ENCODE measurements at places on chromosomes 4 and X. TPM values are rescaled to one million over a fixed set of nuclear protein-coding genes. Genes with fewer than 3 reads are reported as not detected.

DNA sequence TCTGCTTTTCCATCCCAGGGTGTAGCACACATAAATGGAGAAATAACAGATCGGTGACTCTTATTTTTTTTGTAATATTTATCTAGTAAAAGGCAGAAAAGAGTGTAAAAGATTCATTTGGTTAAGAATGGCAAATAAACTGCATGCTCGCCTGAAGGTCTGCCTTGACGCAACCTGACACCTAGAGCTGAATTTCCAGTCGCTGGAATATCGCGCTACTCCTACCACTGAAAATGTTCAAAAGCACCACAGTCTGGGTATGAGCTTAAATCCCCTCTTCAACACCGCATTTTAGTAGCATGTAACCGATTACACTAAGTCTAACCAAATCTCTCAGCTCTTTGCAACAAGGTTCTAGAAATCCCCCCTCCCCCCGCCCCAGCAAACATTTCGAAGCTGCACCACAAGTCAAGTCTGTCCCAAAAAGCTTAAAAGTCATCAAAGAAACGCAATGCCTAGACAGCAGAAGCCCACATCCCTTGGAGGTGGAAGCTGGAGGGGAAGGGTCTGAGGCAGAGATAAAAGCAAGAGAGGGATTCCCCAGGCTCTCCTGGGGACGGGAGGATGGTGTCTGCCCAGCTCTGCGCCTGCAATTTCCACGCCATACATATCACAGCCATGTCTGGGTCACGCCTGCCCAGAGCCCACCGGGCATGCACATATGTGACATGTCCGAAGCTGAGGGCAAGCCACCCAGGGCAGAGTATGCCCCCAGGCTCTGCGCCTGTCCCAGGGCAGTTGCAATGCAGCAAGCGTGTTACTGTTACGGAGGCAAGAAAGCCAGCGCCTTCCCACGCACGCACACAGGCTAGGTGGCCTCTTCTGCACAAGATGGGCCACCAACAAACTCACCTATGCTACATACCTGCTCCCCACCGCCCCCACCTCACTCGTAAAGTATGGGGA is 1.4 kb downstream of the FGF13 start:
- DNase-seq: no peak

GPM6B gene
- total RNA-seq: 0.06 TPM

- no peak for DNase-seq
Measured at GRCh38 chr4:124727331-124727890, 14.9 kb upstream of the ANKRD50 start.

GRCh38 chrX:103756736-103757135 is 19.9 kb upstream of the PLP1 start:
- DNase-seq: no peak

ZMAT1 gene
- 1.6 TPM for total RNA-seq

DNA sequence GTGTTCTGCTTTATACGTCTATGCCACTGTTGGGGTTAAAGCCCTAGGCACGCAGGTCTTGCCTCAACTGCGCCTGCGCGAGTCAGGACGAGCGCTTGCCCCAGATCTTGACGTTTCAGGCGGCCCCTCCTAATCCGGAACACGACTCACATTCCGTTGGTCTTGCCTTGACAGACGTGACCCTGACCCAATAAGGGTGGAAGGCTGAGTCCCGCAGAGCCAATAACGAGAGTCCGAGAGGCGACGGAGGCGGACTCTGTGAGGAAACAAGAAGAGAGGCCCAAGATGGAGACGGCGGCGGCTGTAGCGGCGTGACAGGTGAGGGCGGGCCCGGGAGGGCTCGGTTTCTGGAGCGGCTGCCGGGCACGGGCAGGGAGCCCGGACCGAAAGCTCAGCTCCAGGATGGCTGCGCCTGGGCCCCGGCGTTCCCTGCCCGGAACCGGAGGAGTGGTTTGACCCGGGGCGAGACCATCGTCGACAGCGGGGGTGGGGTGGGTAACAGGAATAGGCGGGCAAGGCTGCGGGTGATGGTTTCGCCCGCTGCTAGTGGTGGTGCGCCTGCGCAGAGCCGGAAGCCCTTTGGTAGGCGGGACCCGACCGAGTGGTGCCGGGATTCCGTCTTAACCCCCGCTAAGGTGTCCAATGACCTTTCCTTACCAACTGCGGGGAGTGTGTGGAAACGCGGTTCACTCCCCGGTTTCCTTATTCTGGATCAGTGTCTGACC is at the start of gene ARAF:
Gene ARAF, plus strand, starts transcription at position 272 of the 725 bp plus-strand sequence. CDS start 1,763 bp downstream, outside the sequence.
- DNase-seq: peak; percentile 93

PABPC1L2A gene
- total RNA-seq: not detected

DNA sequence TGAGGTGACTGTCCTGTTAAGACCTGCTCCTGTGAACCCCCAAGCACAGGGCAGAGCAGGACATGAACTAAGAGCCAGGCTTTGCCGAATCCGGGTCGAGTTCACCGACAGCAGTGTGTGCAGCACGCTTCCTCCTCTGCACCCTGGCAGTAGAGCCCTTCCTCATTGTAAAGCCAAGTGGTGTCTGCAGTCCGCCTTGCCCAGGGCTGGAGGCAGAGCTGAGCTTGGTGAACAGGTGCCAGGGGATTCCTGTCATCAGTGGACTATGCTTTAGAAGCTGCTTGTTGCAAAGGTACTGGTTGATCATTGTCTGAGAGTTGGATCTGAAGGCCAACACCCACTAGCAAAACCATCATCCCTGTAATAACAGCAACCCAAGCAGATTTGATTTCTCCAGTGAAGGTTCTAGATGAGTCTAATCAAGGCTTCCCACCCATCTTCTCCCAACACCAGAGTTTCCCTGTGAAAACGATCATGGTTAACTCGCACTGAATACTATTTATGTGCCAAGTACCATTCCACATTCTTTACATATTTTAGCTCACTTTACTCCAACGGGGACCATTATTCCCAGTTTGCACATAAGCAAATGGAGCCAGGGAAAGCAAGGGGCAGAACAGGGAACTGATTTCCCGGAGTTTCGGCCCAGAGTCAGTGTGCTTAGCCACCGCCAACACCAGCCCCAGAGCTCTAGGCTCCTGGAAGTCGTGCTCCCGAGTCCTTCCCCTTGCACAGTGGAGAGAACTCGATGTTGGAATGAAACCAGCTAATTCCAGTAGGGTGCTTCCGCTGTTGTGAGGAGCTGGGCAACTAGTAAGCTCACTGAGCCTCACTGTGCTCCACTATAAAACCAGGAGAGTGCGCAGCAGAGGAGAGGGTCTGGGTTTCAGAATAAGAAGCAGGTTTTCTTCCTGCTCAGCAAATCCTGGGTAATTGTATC is 1.4 kb upstream of the SLC34A2 start:
- DNase-seq: no peak

CACNA1F gene
- not detected for total RNA-seq

GRIA2 gene
- total RNA-seq: 0.23 TPM

GRCh38 chr4:114654592-114654991 is 56.0 kb downstream of the UGT8 start:
- no peak for DNase-seq

FRMD7 gene
- total RNA-seq: not detected

DNA sequence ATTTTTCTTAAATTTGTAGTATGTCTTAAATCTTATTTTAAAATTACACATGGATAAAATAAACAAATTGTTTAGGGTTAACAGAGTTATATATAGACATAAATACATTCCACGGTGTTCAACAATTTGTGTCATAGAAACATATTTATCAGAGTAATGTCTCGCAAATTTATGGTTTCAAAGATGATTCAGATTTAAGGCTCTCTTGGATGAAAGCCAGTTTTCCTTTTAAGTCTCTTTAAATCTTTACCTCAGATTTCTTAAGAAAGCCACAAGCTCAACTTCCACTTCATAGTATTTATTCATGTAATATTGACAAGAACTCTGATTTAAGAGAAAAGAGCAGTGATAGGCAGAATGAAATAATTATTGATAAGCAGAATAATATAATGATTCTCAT is 1254.8 kb upstream of the ADGRL3 start:
- no peak for DNase-seq

- DNase-seq: peak; percentile 90
Measured at GRCh38 chr4:183335369-183335940, 13.2 kb upstream of the CLDN24 start.

SLC25A4 gene
- total RNA-seq: 12.5 TPM

SMC1A gene
- 19.9 TPM for total RNA-seq

GRCh38 chr4:37001688-37002436 is 242.7 kb upstream of the NWD2 start:
- no peak for DNase-seq

USO1 gene
- 59.9 TPM for total RNA-seq

TCP11X2 gene
- not detected for total RNA-seq

DNA sequence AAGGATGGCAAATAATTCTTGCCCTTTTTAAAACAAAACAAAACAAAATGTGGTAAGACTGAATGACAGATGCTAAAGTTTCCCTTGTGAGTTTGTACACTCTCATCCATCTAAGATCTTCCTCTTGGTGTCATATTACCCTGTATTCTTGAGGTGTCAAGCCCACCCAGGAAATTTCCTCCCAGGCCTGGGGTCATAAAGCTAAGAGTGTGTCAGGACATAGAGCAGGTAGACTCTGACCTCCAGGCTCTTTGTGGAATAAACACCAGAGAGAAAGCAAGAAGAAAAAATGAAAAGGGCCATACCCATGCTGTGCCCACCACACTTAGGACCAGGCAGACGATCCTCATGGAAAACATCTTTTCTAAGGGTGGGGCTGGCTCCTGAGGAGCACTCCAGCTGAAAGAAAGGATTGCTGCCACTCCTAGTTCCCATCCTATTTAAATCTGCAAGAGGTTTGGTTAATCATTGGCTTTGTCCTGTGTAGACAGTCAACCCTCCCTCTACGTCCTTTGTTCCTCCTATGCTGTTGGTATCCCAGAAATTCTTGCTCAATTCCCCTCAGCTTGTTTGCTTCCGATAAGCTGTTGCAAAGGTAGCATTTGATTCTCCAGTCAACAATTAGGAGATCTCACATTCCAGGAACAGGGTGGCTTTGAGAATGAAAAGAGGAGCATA is at the start of gene FGA:
Gene FGA, minus strand, starts transcription at position 414 of the 678 bp plus-strand sequence. Its CDS starts 55 bp downstream, at position 359.
- DNase-seq: no peak

DNA sequence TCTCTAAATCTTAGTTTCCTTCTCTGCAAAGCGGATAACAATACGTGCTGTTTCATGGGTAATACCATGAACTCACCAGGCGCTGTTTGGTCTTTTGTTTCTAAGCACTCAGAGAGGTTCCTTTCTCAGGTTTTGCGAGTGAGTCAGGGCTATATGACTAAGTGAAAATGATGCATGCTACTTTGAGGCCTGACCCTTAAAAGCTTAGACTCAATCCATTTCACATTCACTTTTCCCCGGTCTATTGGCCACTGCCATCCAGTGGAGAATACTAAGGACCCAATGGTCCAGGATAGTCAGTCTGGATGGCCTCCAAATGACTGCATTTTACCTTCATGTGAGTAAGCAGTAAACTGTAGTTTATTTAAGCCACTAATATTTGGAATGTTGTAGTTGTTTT is 400.8 kb upstream of the SLIT2 start:
- DNase-seq: peak; percentile 62

- no peak for DNase-seq
Measured at GRCh38 chr4:6227412-6228157, 27.2 kb upstream of the JAKMIP1 start.

AKAP4 gene
- total RNA-seq: not detected

GATA1 gene
- not detected for total RNA-seq

FDCSP gene
- not detected for total RNA-seq

MAML3 gene
- 18.7 TPM for total RNA-seq

DCLK2 gene
- 10.0 TPM for total RNA-seq

PAK3 gene
- 0.53 TPM for total RNA-seq

GRCh38 chrX:110944311-110944750 is 148.7 kb upstream of the CHRDL1 start:
- no peak for DNase-seq

SPANXN3 gene
- not detected for total RNA-seq

Measured in glomerular endothelial cell (primary cell).